ENCODE measurements at places on chromosomes 6 and 20.

DNA sequence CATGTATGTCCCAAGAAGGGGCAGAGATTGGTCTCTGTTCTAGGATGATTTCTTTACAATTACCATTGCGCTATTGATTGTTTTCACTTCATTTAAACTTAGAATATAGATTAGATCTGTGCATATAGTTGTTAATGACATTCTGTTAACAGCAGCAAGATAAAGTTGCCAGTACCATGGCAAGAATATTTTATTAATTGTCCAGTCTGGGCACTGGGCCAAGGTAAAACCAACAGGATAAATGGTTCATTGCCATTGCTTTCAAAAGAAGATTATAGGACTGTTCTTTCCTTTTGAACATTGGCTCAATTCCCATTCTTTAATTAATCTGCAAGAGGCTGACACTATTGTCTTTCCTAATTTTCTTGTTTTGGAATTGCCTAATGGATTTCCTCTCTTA is 592.4 kb downstream of the RFPL4B start:
- no peak for DNase-seq

- no peak for DNase-seq
Observed at GRCh38 chr20:53370345-53370961, 223.2 kb downstream of the ZNF217 start.

GRCh38 chr20:56859801-56860261 is 230.7 kb downstream of the TFAP2C start:
- no peak for DNase-seq

- no peak for DNase-seq
Observed at GRCh38 chr20:63072231-63072791, 65.5 kb upstream of the BHLHE23 start.

DNA sequence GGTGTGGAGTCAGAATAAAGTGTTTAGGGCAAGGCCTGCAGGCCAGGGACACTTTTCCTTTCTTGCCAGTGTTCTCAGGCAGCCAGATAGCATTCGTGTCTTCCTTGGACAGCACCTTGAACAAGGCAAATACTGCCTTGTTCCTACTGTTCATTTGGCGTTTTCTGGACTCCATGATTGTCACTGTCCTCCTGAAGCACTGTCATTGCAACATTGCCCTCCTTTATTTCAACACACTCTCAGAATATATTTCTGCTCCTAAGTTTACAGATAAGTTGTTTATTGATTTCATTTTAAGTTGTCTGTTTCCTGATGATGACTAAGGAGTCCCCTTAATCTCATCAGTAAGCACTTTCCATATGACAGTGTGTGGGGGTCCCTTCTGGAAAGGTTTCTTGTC is 15.1 kb upstream of the DEF6 start:
- no peak for DNase-seq

DNA sequence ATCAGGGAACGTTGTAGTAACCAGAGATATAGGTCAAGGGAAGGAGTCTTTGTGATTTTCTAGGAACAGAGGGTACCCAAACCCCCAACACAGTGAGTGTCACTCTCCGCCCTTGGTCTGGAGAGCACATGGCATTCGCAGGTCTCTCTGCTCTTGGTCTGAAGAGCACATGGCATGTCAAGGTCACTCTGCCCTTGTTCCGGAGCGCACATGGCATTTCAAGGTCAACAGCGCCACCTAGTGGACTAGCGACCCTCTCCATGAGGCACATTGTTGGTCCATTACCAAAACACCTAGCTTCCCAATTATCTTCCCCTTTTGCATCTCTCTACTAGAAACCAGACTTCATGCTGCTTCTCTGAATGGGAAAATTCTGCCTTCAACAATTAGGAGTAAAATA is 260.0 kb downstream of the C6orf118 start:
- DNase-seq, result no peak

DNA sequence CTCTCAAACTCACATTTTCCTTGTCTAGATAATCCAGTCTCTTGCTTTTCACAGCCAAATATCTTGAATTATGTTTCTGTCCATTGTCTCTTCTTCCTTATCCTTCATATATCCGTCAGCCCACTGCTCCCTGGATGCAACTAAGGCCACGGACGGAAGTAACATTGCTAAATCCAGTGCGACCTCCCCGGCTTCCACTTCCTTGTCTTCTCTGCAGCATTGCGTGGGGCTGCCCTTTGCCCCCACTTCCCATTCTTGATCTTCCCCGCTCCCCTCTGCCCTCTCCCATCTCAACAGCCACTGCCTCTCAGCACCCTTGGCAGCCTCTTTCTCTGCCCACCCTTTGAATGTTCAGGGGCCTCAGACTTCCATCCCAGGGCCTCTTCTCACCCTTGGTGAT is 190.4 kb upstream of the UST start:
- no peak for DNase-seq

GRCh38 chr20:62352402-62353288 is 14.5 kb downstream of the LAMA5 start:
- no peak for DNase-seq

GRCh38 chr6:128259029-128259724 is 261.2 kb downstream of the PTPRK start:
- DNase-seq, result peak; percentile 18

- DNase-seq, result peak; percentile 80
Observed at GRCh38 chr6:26175428-26176181, 88.4 kb downstream of the HFE start.

GRCh38 chr6:63458480-63459115 is 113.7 kb upstream of the LOC128125822 start:
- no peak for DNase-seq

GRCh38 chr6:50278663-50279062 is 228.9 kb upstream of the DEFB112 start:
- no peak for DNase-seq

DNA sequence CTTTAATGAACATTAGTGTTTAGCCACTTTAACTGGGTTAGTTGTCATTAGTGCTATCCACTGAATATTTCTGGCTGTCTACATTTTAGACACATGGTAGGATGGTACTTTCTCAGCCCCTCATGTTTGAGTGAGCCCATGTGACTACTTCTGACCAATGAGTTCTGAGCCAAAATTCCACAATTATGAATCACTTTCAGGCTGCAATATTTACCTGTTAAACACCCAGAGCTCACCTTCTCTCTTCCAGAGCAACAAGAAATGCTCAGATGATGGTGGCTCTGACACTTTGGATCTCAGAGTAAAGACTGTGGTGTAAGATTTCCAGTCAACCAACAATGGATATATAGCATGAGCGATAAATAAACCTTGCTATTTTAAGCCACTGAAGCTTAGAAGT is 24.8 kb downstream of the SPACA1 start:
- DNase-seq, result no peak

GRCh38 chr20:22908437-22908836 is 126.7 kb upstream of the SSTR4 start:
- DNase-seq, result no peak

- no peak for DNase-seq
Observed at GRCh38 chr20:39234520-39235095, 272.5 kb downstream of the DHX35 start.

DNA sequence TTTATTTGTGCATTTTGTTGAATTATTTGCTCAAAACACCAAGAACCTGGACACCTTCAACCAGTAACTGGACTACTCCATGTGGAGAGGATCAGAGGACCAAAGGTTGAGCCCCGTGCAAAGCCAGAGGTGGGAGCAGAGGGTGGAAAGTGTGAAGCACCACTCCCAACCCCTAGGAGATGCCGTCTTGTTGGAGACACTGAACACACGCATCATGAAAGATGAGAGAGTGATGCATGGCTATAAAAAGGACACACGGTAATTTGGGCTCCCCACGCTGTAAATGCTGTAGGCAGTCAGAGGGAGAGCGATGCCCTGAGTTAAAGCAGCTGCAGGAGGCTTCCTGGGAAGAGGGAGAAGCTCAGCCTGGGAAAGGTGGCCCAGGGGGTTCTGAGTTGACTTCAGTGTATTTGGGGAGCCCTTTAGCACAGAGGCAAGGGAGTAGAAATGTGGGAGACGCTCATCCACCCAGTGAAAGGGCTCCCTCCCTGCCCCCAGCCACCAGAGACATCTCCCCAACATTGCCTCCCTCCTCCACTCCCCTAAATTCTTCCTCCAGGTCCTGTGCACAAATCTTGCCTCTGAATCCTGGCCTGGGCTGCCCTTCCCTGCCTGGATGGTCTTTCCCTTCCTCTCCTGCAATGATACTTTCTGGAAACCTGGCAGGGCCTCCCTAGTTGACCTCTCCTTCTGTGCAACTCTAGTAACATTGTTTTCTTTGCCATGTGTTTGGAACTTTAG is 55.8 kb upstream of the IYD start:
- no peak for DNase-seq

DNA sequence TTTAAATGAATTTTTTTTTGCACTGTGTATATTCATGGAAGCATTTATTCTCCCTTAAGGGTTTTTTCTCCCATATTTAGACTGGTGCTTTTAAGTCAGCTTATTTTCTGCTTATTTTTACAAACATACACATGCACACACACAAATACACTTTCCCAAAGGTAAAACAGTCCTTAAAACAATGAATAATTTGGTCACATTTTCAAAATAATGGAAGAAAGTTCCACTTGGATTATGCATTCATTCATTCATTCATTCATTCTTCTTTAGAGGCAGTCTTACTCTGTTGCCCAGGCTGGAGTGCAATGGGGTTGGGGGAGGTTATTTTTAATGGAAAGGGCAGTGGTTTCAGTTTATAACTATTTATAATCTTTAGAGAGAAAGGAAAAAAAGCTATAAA is 69.8 kb downstream of the STXBP5 start:
- no peak for DNase-seq

- DNase-seq, result peak; percentile 78
Observed at GRCh38 chr6:29552512-29553051, 7.0 kb downstream of the UBD start.

GRCh38 chr6:95686895-95687294 is 109.6 kb downstream of the MANEA start:
- DNase-seq, result no peak

DNA sequence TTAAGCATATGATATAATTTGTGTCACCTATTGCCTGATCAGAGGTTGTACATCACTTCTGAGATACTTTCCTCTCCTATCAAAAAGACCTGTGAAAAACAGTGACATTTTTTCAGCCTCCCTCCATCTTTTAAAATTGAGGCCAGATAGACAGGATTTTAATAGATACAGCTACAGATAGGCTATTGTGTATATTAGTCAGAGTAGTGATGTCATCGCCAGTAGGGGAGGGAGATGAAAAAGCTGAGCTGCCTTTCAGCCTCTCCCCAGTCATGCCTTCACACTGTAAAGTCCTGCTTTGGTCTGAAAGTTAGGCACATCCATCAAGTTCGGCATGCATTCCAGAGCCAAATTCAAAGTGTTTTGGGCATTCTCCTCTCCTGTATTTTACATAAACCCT is 7.9 kb upstream of the PABPC1L start:
- no peak for DNase-seq

DNA sequence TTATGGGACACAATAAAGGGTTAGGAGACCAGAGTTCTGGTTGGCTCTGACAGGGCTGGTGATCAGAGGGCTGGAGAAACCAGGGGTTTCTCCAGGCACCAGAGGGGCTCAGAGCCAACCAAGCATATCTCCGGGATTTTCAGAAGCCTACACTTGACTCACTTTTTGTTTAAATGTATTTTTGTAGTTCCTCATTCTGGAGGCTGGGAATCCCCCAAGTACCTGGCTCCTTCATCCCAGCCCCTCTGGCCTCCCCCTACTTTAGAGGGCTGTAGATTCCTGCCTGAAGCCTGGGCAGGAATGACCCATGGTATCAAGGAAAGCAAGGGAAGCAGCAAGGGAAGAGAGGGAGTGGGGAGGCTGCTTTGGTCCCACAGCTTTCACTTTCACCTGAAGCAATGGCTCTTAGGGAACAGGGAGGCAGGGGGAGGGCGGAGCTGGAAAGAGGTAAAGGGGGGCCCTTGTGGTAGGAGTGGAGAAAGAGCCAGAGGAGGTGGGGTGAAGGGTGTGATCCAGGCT is 973 bp downstream of the CD40 start:
- DNase-seq, result no peak

DNA sequence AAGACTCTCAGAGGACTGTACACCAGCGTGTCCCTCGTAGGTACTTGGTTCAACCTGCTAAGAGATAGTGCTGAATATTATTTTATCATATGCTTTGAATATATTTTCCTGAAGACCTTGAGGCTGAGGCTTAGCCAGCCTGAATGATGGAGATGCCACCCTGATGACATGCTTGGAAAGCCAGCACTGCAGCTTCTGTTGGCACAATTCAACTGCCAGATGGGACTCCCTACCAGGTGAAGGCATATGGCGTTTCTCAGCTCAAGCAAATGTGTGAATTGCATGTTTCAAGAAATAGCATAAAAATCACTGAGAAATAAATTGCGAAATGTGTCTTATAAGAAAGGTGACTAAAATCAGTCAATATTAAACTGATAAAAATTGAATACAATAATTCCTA is 228.1 kb upstream of the CST7 start:
- DNase-seq, result no peak

DNA sequence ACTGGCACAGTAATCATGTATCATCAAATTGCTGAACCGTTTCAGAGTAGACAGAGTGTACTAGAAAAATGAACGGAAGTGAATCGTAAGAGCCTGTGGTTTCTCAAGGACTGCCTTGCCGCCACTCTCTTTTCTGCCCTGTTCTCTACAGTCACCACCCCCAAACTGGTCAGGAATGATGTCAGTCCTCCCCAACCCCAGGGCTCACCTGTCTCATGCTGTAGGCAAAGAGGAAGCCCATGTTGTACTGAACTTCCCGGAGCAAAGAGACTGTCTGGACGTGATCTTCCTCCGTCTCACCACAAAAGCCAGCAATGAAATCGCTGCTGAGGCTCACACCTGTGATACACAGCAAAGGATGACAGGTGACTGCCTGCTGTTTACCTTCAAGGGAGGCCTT is 31.0 kb downstream of the CDK5RAP1 start:
- DNase-seq, result peak; percentile 86

- DNase-seq, result no peak
Observed at GRCh38 chr6:6331946-6332601, 11.6 kb upstream of the F13A1 start.

DNA sequence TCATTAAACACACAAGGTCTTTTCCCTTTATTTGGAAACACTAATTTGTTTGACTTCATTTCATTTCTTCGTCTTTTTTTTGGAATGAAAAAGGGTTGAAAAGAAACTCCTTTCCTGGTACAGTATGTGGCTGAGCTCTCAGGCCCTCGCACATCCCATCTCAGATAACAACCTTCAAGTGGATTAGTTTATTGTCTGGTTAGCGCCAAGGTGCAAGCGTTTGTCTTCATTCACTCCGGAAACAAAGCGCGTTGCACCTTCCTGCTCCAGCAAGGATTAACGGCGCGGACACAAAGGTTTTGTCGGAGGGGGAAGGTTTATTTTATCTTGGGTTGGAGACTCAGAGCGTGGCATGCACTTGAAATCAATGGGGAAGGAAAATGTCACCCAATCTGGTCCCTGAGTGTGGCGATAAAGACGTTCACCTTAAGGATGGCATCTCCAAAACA is 5.3 kb upstream of the NKX2-2 start:
- no peak for DNase-seq

DNA sequence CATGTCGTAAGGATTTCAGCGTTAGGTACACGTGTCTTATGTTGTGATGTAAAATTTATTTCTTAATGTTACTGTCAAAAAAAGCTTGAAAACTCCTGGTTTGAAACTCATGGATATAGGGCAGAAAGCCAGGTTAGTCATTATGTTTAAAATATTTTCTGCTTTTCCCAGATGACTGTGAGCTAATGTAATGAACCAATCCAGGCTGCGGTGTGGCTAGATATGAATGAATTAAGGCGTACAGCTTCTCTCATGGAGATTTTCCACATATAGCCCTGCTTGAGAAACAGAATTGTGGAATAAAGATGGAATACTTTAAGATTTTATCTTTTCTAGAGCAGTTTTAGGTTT is 80.3 kb upstream of the STMND1 start:
- DNase-seq, result no peak
